Trophoblast cell (in vitro differentiated cells and primary cell): ENCODE measurements at places on chromosomes 13 and 19.

- DNase-seq: no peak
Observed at GRCh38 chr19:18433015-18433691, 4.8 kb downstream of the ISYNA1 start.

GRCh38 chr13:112697756-112698655 is 8.2 kb downstream of the ATP11A start:
- no peak for DNase-seq

GRCh38 chr13:21078501-21078900 is 17.1 kb upstream of the LATS2 start:
- DNase-seq: no peak

- DNase-seq: no peak
Observed at GRCh38 chr13:19597523-19597922, 35.9 kb upstream of the MPHOSPH8 start.
